ENCODE measurements at places on chromosomes 11 and 22. TPM values are rescaled to one million over a fixed set of nuclear protein-coding genes. Genes with fewer than 3 reads are reported as not detected.

Gene ACAT1
- 67.5 TPM for total RNA-seq

Gene HTR3B
- total RNA-seq, result not detected

Gene TRIM48
- total RNA-seq, result not detected

Gene BRSK2
- total RNA-seq, result 6.0 TPM

Gene DAGLA
- total RNA-seq, result 6.6 TPM

Gene CEND1
- 2.7 TPM for total RNA-seq

Gene NEFH
- 0.16 TPM for total RNA-seq

Gene FAM180B
- total RNA-seq, result not detected

Gene LMO2
- 0.69 TPM for total RNA-seq

Gene PRRG4
- total RNA-seq, result 1.7 TPM

Gene SHANK2
- total RNA-seq, result 6.4 TPM

Gene MYOD1
- total RNA-seq, result 0.06 TPM

Gene ABCC8
- total RNA-seq, result 8.7 TPM

Gene POU2AF1
- not detected for total RNA-seq

Gene OR8H1
- total RNA-seq, result not detected

Gene MYO7A
- total RNA-seq, result 1.3 TPM

Gene MADD
- 19.5 TPM for total RNA-seq

Gene KDM4D
- total RNA-seq, result 0.29 TPM

Gene THRSP
- not detected for total RNA-seq

Gene KRTAP5-11
- total RNA-seq, result not detected

Gene KCTD14
- 1.4 TPM for total RNA-seq

Gene SEPTIN3
- total RNA-seq, result 0.90 TPM

Gene OR5A1
- not detected for total RNA-seq

Gene SPDYC
- not detected for total RNA-seq

Gene RFPL1
- not detected for total RNA-seq

Gene NOX4
- not detected for total RNA-seq

Gene LMNTD2
- 2.8 TPM for total RNA-seq

Gene MYO18B
- 0.05 TPM for total RNA-seq

Gene JRKL
- 5.6 TPM for total RNA-seq

Gene TH
- 0.20 TPM for total RNA-seq

Gene P2RY6
- total RNA-seq, result 6.2 TPM

Gene AASDHPPT
- total RNA-seq, result 31.7 TPM

Gene MICALL1
- total RNA-seq, result 17.4 TPM

Gene ANO5
- 2.2 TPM for total RNA-seq

Gene APOL1
- total RNA-seq, result 14.9 TPM

Gene CCDC73
- not detected for total RNA-seq

Gene CDC45
- 24.5 TPM for total RNA-seq

Gene TUB
- total RNA-seq, result 5.7 TPM

Gene GRM5
- not detected for total RNA-seq

Gene CD6
- total RNA-seq, result 0.21 TPM

Gene DDTL
- 1.8 TPM for total RNA-seq

Gene NAV2
- 33.0 TPM for total RNA-seq

Gene OR51B4
- total RNA-seq, result not detected

Gene SLC6A5
- total RNA-seq, result not detected

Gene GALNT18
- total RNA-seq, result 32.5 TPM

Gene HPX
- total RNA-seq, result 0.51 TPM

Gene MAJIN
- not detected for total RNA-seq

Gene SIK3
- total RNA-seq, result 8.3 TPM

Gene HEPN1
- total RNA-seq, result not detected

Gene OR8B12
- total RNA-seq, result not detected

Gene INS
- not detected for total RNA-seq

Gene CHRM4
- 0.55 TPM for total RNA-seq

Gene OR4A16
- not detected for total RNA-seq

All from A549 treated with Hydrocortisone at 1 μM for 4 hours (cell line).